Stimulated activated naive CD4-positive, alpha-beta T cell treated with Interleukin-2 at 50 U/mL for 16 hours (primary cell): ENCODE measurements at places on chromosomes 1 and 21.

- DNase-seq, result no peak
Observed at GRCh38 chr1:209323743-209324142, 259.8 kb upstream of the CAMK1G start.

GRCh38 chr21:45574081-45574501, 31.9 kb upstream of the SLC19A1 start:
- DNase-seq, result no peak

GRCh38 chr1:39666772-39667171, 5.1 kb downstream of the NT5C1A start:
- DNase-seq, result peak; percentile 34

DNA sequence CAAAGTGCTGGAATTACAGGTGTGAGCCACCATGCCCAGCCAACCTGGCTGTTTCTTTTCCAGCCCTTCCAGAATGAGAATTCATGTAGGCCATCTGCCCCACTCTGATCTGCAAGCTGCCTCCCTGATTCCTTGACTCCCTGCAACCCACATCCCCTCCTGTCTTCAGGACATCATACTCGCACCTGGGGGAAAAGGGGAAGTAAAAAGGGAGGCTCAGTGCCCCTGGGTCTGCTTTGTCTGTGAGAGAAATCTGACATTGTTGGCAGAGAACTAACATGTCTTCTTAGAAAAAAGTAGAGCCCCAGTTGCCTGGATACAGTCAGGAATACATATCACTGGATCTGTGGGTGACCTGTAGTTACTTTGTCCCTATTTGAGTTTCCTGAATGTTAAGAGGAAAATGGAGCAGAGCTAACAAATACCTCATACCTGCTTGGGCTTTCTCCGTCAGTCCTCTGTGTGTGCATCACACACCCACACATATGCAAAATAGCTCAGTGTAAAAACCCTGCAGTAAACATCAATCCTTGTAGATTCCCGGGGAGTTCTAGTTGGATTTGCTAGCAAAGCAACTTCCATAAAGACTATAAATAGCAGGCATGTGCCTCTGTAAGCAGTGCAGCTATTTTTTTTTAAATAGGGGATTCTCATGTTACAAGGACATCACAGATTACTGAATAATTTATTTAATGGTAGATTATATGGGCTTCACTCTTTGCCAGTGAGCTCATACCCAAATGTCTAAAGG, 62.9 kb downstream of the TEX35 start:
- no peak for DNase-seq

DNA sequence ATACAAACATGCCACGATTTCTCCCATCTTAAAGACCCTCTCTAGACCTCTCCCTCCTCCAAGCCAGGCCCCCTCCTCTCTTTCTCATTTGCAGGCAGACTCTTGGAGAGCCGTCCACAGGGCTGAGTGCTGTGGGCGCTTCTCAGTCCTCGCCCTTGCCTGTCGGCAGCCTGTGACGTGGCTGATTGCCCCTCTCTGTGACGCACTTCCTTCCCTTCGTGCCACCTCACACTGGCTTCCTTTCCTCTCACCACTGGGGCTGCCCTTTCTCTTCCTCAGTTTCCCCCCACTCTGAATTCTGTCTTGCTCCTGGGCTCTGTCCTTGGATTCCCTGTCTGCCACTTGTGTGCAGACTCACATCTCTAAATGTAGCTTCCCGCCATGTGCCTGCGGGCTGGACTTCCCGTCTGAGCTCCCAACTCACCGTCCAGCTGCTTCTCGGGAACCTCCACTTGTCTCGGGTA, 227.2 kb downstream of the CAMTA1 start:
- DNase-seq, result no peak
